Activated T-helper 2 cell treated with anti-CD3 and anti-CD28 coated beads, Interferon-gamma antibody, Interleukin-2, Interleukin-4, amounts not matched to agents 10 μg/mL and 5 μg/mL and 100 μg/mL, durations not matched to agents 14 hours and 24 hours and 36 hours (primary cell): ENCODE measurements at places on chromosomes 13 and 19. TPM values are rescaled to one million over a fixed set of nuclear protein-coding genes. Genes with fewer than 3 reads are reported as not detected.

DNA sequence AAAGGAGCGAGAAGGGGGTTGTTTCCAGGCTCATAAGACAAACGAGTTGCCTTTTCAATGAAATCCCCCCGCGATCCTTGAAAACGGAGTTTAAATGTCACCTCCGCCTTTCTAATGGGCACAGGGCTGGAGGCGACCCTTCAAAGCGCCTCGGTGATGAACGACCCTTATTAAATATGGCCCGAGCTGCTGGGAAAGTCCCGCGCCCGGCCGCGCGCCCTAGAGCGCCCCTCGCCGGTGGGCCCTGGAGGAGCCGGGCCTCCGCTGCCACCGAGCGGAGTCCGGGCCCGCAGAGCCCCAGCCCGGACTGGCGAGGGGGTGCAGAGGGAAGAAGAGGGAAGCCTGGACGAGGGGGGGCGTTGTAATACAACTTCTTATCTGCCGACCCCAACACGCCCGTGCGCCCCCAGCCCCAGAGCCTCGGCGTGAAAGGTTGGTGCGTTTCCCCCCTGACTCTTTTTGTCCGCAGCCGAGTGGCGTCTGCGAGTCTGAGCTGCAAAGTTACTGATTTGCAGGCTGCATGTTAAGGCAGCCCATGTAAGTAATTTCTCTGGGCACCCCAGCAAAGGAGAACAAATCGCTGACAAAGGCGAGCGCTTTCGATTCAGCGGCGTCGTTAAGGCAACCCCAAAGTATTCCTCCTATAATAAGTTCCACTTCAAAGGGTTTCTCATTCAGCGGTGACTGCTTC, 11.9 kb downstream of the ZIC5 start:
- H3K4me1 ChIP-seq: no peaks in the 10 kb centered on the region
- no peaks in the 10 kb centered on the region for H3K36me3 ChIP-seq
- peaks cover 78% of the 10 kb centered on the region for H3K27me3 ChIP-seq
- DNase-seq: no peak

DNA sequence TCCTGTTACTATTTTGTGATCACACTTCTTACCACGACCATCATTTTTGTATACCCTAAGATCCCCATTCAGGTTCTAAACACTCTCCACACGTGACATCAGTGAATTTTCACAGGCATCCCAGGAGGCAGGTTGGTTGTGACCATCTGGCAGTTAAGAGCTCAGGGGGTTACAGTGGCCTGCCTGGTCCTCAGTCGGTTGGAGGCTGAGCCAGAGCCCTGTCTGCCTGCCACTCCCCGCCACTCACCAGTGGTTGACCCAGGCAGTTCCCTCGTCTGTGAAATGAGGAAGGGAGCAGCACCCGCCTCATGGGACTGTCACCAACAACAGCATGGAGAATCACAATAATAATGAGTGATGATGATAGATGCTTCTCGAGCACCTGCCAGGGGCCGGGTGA, 36.4 kb upstream of the EHD2 start:
- H3K27me3 ChIP-seq: no peaks in the 10 kb centered on the region
- peaks cover 10% of the 10 kb centered on the region for H3K36me3 ChIP-seq
- H3K4me3 ChIP-seq: no peak overlapping the region
- no peak for DNase-seq
- H3K4me1 ChIP-seq: no peaks in the 10 kb centered on the region

GRCh38 chr13:66139250-66139649, 1090.9 kb downstream of the PCDH9 start:
- no peaks in the 10 kb centered on the region for H3K4me1 ChIP-seq
- H3K27me3 ChIP-seq: no peaks in the 10 kb centered on the region
- no peaks in the 10 kb centered on the region for H3K36me3 ChIP-seq

DNA sequence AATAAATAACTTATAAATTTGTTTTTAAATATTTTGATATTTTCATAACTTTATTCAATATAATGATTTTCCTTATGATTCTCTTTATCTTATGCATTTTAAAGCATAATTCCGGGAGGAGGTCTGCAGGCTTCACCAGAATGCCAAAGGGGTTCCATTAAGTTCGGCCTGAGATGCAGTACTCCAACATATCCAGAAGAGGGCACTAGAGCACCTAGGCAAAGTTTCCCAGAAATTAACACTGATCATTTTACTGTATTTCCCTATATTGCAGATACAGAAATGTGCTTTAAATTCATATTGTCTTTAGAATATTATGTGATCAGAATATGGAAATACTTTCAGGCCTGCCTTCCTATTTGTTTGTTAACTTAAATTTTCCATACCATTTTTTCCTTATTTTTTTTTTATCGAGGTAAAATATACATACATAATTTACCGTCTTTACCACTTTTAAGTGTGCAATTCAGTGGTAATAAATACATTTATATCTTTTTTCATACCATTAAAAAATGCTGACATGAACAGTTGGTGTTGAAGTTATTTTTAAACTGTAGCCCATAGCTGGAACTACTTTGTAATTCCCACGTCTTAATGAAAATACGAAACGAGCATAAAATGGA, 58.9 kb upstream of the TM9SF2 start:
- peaks cover 20% of the 10 kb centered on the region for H3K4me1 ChIP-seq
- no peak overlapping the region for H3K27ac ChIP-seq
- H3K27me3 ChIP-seq: peaks cover 24% of the 10 kb centered on the region
- H3K4me3 ChIP-seq: no peak overlapping the region

DNA sequence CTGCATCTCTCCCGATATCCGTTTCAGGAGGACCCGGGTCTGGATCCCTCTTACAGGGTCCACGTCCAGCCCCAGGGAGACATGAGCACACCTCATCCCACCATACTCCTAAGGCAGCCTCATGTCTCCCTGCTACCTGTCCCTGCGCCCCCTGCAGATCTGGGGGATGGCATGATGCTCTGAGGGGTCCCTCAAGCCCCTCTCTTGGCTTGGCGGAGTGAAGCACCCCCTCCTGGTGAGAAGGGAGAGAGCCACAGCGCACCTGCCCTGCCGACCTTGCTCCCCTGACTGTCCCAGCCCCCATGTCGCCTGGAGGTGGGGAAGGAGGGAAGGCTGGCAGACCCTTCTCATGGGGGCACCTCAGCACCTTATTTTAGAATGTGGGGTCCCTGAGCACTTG, 21.5 kb upstream of the ARHGEF7 start:
- H3K27me3 ChIP-seq: peaks cover 34% of the 10 kb centered on the region
- H3K4me1 ChIP-seq: no peaks in the 10 kb centered on the region
- no peak overlapping the region for H3K27ac ChIP-seq
- H3K36me3 ChIP-seq: no peaks in the 10 kb centered on the region
- H3K4me3 ChIP-seq: no peak overlapping the region

GRCh38 chr13:47639738-47640447, 361.2 kb downstream of the SUCLA2 start:
- no peaks in the 10 kb centered on the region for H3K36me3 ChIP-seq
- H3K27me3 ChIP-seq: no peaks in the 10 kb centered on the region
- H3K4me3 ChIP-seq: no peak overlapping the region
- no peak overlapping the region for H3K27ac ChIP-seq
- DNase-seq: no peak

DNA sequence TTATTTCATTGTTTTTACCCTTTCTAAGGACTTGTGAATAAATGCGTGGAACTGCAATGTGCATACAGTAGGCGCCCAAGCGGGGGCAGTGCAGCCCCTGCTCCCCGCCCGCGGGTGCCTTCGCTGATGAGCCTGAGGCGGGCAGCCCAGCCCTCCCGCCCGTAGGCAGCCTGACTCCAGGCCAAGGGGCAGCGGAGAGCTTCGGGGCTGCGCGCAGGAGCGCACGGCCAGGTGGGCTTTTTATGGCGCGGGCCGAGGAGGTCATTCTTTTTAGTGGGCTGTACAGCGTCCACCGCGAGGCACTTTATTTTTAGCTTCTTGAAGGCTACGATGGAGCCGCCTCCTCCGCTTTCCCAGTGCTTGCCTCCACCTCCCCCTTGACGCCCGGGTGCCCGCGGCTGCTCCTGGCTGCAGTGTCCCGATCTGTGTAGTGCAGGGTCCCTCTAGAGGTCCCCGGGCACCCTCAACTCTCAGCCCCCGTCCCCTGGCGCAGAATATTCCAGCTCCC, 60.5 kb downstream of the CCNE1 start:
- H3K4me1 ChIP-seq: peaks cover 11% of the 10 kb centered on the region
- no peaks in the 10 kb centered on the region for H3K36me3 ChIP-seq
- peak overlapping the region; percentile 33 for H3K4me3 ChIP-seq
- DNase-seq: no peak
- no peak overlapping the region for H3K27ac ChIP-seq

- no peak overlapping the region for H3K4me3 ChIP-seq
- H3K36me3 ChIP-seq: peaks cover 3% of the 10 kb centered on the region
- DNase-seq: no peak
- no peak overlapping the region for H3K27ac ChIP-seq
- no peaks in the 10 kb centered on the region for H3K27me3 ChIP-seq
- H3K4me1 ChIP-seq: no peaks in the 10 kb centered on the region
Measured at GRCh38 chr19:5026706-5027273, 57.9 kb downstream of the KDM4B start.

DNA sequence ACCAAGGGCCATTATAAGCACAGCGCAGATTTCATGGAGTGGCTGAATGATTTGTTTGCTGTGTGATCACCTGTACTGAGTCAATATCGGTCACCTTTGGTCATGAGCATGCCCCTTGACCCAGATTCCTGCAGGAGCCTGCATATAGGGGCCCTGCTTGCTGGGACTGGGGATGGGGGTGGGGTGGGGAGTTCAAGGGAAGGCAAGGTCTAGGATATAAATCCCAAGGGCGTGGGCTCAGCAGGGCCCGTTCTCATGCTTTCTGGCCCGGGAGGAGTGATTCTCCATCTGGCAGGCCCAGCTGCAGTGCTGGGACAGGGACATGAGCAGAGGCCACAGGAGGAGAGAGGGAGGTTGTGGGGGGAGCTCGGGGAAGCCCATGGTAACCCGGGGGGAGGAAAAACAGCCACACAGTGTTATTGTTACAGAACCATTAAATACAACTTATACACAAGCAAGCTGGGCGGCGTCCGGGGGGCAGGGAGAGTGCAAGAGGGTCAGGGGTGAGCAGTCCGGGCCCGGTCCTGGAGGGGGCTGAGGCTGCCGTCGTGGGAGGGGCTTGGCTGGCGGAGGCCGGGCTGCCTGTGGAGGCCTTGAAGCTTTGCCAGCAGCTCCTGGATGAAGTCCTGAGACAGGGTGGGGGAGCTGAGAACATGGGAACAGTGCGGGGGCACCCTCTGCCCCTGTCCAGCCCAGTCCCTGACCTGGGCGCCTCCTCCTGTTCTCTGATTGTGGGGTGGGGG, 5.2 kb downstream of the PPP1R14A start:
- H3K27ac ChIP-seq: no peak overlapping the region
- no peak overlapping the region for H3K4me3 ChIP-seq
- peaks cover 20% of the 10 kb centered on the region for H3K4me1 ChIP-seq
- H3K27me3 ChIP-seq: no peaks in the 10 kb centered on the region
- peaks cover 26% of the 10 kb centered on the region for H3K36me3 ChIP-seq
- no peak for DNase-seq

GRCh38 chr13:60986301-60986700, 429.3 kb downstream of the PCDH20 start:
- no peak overlapping the region for H3K4me3 ChIP-seq
- no peaks in the 10 kb centered on the region for H3K4me1 ChIP-seq
- no peak for DNase-seq
- no peaks in the 10 kb centered on the region for H3K36me3 ChIP-seq

GRCh38 chr13:77331421-77331820, 4.5 kb upstream of the MYCBP2 start:
- no peak for DNase-seq
- no peaks in the 10 kb centered on the region for H3K36me3 ChIP-seq
- H3K27me3 ChIP-seq: peaks cover 4% of the 10 kb centered on the region
- H3K27ac ChIP-seq: peak overlapping the region; percentile 58

- H3K27me3 ChIP-seq: peaks cover 4% of the 10 kb centered on the region
- no peak overlapping the region for H3K27ac ChIP-seq
- H3K36me3 ChIP-seq: no peaks in the 10 kb centered on the region
- no peaks in the 10 kb centered on the region for H3K4me1 ChIP-seq
Measured at GRCh38 chr13:47133011-47133445, 236.2 kb upstream of the HTR2A start.

- peaks cover 2% of the 10 kb centered on the region for H3K27me3 ChIP-seq
- no peaks in the 10 kb centered on the region for H3K36me3 ChIP-seq
- no peak overlapping the region for H3K4me3 ChIP-seq
- no peak overlapping the region for H3K27ac ChIP-seq
- no peak for DNase-seq
Measured at GRCh38 chr13:35208587-35208986, 266.5 kb downstream of the NBEA start.

DNA sequence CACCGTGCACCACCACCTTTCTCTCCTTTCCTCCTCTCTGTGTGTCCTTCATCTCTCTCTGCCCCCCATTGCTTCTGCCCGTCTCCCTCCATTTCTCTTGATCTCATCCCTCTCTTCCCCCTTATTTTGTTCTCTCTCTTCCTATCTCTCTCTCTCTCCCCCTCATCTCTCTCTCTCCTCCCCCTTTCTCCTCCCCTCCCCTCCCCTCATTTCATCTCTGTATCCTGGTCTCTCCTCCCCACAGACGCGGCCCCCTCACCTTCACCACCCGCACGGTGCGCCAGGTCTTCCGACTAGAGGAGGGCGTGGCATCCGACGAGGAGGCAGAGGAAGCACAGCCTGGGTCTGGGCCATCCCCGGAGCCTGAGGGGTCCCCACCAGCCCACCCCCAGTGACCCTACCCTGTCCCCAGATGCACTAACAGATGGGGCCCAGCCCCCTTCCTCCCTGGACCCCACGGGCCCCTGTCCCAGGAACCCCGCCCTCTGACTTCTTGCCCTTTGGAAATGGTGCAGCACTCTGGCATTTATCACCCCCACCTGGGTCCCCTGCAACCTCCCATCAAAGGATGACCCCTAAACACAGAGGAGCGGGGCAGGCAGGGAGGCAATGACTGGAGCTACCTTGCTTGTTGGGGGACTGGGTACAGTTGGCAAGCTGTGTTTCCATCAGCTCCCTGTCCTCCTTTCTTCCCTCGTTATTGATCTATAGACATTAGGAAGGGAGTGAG, 19.6 kb downstream of the KCNC3 start:
- no peak overlapping the region for H3K4me3 ChIP-seq
- peaks cover 2% of the 10 kb centered on the region for H3K4me1 ChIP-seq
- DNase-seq: no peak
- peaks cover 61% of the 10 kb centered on the region for H3K27me3 ChIP-seq
- no peak overlapping the region for H3K27ac ChIP-seq

- no peak for DNase-seq
- H3K27ac ChIP-seq: no peak overlapping the region
- H3K27me3 ChIP-seq: peaks cover 22% of the 10 kb centered on the region
- H3K36me3 ChIP-seq: no peaks in the 10 kb centered on the region
- no peaks in the 10 kb centered on the region for H3K4me1 ChIP-seq
Measured at GRCh38 chr13:91381371-91381770, 17.1 kb upstream of the GPC5 start.

Gene FBXO27
- 0.57 and 0.84 TPM in 2 replicates for total RNA-seq

Gene OLFM4
- total RNA-seq: not detected in 2 replicates

Gene ZNF616
- total RNA-seq: 6.6 and 8.5 TPM in 2 replicates

Gene ACP7
- total RNA-seq: not detected in 2 replicates

Gene SOHLH2
- not detected in 2 replicates for total RNA-seq
